ENCODE measurements at places on chromosomes 12 and 14.

- no peak for DNase-seq
Observed at GRCh38 chr14:100317912-100318808, 5.0 kb upstream of the SLC25A47 start.

GRCh38 chr12:132501204-132501940, 11.4 kb downstream of the FBRSL1 start:
- DNase-seq, result no peak

GRCh38 chr14:99324291-99324690, 52.3 kb upstream of the BCL11B start:
- no peak for DNase-seq

GRCh38 chr12:116736962-116737773, 701 bp downstream of the SPRING1 start:
- peak; percentile 16 for DNase-seq

DNA sequence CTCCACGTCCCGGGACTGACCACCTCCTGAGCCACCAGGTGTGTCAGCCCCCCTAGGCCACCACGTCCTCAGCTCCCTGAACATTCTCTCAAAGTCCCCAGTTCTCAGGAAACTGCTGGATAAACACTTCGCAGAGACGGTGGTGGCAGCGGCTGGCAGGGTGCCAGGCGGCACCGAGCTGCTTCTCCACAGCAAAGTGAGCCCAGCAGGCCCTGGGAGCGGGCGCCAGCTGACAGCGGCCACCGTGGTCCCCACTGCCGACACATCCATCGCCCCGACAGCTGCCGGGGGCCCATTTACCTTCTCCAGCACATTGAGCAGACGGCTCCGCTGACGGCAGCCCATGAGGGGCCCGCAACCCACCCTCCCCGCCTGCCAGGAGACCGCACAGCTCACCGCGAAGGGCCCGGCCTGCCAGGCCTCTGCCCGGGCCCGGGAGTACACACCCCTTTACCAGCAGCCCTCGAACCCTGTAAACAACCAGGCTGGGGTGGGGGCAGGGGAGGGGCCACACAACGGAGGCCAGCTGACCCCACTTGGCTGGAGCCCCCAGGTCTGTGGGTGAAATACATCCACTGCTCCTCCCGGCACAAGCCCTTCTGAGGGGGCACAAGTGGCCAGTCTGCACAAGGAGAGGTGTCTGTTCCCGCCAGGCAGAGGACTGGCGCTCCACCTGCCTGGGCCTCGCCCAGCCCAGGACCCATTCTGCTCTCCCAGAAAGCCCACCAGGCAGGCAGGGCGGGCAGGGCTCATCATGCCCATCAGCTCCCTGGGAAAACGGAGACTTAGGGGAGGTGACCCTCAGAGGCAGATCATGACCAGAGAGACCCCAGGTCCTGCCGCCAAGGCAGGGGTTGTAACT, 10.5 kb downstream of the AKT1 start:
- DNase-seq, result no peak

DNA sequence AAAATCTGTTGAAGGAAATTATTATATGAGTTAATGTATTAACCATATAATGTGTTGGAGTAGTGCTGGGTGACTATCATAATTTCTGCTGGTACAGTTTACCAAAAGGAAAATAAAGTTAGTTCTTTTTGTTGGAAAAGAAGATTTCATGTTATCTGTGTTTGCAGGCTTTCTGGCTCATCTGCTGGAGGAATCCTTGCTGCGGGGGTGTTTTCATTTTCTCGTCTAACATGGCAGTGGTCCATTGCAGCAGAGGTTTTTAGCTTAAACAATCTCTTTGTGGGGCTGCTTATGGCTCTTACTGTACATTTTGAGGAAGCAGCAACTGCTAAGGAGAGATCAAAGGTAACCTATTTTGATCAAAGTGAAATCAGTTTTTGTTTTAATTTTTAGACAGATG, 24.1 kb downstream of the TMEM260 start:
- no peak for DNase-seq

DNA sequence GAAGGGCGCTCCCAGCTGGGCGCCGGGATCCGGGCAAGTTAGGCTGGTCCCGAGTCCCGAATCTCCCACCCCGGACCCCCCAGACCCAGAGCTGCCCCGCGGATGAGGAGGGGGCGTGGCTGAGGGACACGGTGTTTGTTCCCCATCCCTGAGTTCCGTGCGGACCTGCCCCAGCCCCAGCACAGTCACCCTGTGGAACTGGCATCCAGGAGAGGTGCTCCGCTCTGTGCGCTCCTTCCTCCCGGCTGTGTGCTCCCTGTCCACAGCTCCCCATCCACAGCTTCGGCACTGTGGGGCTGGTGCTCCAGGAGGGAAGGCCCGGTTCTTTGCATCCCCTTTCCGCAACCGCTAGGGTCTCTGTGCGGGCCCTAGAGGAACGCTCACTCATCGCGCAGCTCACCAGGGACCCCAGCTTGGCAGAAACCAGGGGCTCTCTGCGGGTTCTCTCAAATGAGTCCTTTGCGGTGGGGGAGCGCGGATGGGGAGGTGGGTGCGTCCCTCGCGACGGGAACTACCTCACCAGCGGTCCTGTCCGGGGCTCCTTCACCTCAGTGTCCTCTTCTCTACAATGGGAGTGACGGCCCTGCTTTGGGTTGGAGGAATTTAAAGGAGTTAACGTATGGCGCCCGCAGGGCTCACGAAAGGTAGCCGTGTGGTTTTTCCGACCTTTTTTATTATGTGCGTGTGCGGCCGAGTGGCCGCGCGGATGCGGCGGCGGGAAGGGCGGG, 845 bp downstream of the TMEM132C start:
- DNase-seq, result no peak

DNA sequence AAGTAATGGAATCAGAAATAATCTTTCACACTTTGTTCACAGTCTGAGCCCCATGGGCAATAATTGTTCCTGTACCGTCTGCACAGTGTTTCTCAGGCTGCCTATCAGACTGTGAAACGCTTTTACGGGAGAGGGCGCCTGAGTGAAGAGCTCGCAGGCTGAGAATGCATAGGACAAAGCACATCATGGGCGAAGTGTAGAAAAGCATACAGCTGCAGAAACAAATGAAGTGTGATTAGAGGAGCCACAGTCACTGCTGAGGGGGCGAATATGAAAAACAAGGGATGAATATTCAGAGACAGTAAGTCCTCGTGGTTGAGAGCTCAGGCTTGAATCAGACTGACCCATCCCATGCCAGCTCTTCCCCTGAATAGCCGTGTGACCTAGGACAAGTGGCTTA, 438.4 kb upstream of the DCN start:
- no peak for DNase-seq

GRCh38 chr14:78340250-78340649, 170.1 kb downstream of the NRXN3 start:
- DNase-seq, result no peak

DNA sequence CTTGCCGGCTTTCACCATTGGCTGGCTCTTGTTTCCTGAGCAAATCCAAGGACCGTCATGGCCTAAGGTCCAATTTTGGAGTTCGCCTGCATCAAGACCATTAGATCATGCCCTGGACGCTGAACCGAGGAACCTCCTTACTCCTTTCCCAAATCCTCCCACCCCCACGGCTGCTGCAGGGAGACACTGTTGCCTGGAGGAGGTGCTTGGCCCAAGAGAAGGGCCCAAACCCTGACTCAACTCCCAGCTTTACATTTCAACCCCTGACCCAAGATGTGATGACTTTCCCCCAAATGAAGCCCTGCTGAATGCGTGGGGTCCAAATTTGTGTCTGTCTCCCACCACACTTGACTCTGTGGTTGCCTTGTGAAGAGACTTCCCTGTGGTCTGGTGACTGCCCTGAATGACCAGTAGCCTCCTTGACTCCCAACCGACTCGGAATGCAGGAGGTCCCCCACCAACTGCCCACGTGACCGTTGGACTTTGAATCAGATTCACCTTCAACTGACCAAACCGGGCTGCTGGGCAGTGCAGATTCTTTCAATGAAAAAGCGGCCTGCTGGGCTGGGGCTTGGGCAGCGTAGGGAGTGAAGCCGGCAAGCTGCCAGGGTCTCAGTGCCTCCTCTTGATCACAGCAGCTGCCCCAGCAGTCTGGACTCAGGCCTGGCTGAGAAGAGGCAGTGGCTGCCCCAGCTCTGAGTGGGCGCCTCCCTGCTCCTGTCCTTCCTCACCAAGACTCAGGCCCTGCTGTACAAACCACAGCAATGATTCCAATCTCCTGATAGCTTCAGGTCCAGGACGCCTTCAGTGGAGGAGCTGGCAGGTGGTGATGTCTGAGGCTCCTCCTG, 46.7 kb upstream of the OASL start:
- no peak for DNase-seq

DNA sequence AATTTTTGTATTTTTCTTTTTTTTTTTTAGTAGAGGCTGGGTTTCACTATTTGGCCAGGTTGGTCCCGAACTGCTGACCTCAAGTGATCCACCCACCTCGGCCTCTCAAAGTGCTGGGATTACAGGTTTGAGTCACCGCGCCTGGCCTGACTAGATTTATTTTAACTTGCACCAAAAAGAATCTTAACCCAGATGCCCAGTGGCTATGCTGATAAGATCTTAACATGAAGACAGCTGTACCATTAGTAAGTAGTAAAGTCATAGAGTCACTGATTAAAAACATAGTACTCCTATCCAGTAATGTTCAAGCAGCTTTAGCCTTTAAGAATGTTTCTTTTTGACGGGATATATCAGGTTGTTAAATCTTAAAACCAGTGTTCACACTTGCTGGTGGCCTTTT, 1061.8 kb upstream of the FLRT2 start:
- DNase-seq, result no peak

DNA sequence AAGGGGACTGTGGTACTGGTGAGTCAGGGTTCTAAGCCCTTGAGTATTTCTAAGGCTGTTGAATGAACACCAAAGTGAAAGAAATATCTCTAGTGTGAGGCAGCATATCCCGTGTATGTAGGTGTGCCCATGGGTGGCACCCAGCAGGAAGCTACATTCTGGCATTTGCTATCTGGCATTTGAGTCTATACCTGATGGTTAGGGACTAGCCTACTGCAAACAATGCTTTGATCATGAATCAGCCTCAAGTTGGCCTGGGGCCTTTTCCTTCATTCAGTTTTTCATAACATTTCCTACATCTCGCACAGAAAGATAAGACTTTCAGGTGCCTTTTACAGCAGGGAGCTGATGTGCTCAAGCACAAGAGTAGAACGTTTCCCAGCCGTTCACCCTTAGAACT, 85.7 kb upstream of the E2F7 start:
- no peak for DNase-seq

DNA sequence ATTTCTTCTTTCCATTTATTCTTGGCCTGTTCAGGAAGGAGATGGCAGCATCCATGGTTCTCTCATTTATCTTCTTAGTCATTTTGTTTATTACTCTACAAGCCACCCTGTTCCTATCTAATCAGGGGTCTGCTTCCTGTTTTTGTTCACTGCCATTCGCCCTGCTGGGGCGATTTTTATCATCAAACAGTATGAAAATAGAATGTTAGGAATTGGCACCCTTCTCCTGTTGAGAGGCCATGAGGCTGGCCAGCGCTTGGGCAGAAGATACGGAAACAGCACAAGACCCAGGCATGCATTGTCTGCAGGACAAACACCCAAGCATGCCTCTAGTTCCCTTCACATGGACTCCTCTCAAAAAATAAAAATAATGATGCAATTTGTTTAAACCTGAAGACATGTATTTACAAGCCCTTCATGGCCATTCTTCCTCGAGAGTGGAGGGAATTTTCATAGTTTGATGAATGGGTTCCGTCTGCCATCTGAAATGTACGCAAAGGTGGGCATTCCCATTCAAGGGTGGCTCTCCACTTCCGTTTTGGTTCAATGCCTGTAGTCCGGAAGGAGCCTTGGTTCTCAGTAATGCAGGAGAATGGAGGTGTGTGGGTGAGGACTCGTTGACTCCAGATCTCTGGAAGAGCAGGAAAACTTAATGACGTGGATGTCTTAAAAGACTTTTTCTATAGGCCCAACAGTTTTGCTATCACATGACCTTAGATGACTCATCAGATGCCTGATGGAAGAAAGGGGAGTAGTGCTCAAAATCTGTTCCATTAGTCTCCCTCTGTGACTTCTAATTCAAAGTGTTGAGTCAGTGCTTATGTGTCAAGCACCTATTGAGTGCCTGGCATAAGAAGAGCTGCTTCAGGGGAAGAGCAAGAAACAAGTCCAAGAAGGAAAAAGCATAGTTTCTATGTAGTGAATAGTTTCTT, 252.4 kb upstream of the TBX3 start:
- peak; percentile 80 for DNase-seq

GRCh38 chr14:51784466-51784865, 75.9 kb upstream of the GNG2 start:
- DNase-seq, result no peak

GRCh38 chr12:52180971-52181628, 10.7 kb downstream of the KRT80 start:
- DNase-seq, result no peak

DNA sequence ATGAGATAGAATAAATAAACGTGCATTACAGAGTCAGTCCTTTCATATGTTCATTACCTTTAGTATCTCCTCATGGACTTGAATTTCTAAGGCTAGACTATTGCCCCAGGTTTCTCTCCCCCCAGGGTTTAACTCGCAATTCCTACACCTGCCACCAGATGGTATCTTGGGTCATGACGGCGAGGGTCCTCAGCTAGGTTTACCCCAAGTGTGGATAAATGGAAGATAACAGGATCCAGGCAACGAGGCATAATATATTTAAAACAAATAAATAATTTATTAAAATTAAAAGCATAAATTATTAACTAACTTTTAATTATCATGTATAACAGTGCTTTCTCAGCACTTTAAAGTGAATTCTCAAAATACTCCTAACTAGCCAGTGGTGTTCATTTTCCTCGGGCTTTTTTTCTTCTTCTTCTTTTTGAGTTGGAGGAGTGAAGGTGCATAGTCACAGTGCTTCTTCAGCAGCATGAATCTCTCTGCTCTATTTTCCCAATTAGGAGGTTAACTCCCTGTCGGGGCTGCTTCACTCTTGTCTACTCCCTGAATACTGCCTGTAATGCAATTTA, 243.5 kb upstream of the CAND1 start:
- DNase-seq, result peak; percentile 41

GRCh38 chr14:53571641-53572328, 384.8 kb downstream of the BMP4 start:
- DNase-seq, result no peak

- DNase-seq, result no peak
Observed at GRCh38 chr12:98870504-98870903, 225.4 kb downstream of the APAF1 start.

GRCh38 chr12:132754160-132754932, 7.3 kb downstream of the ANKLE2 start:
- no peak for DNase-seq

- no peak for DNase-seq
Observed at GRCh38 chr14:101365329-101366158, 195.8 kb upstream of the DIO3 start.

- DNase-seq, result no peak
Observed at GRCh38 chr12:113831476-113831875, 134.6 kb downstream of the RBM19 start.

- no peak for DNase-seq
Observed at GRCh38 chr14:95045106-95045701, 112.1 kb downstream of the DICER1 start.

DNA sequence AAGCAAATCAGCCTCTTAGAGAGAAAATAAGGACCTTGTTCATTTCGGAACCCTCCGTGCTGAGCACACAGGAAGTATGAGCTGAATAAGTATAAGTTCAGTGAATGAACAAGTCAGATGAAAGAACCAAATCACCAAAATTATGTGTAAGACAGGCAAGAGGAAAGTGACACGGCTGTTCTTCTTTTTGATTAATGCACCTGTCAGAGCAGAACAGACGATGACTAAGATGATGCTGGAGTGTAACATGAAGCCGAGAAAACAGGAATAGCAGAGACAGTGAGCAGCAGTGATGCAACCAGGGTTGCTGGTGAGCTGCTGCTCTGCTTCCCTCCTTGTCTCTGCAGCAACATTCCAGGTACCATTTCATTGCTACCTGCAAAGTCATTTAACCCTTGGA, 861.1 kb downstream of the GALC start:
- DNase-seq, result peak; percentile 73

Measured in RKO (cell line).